WTC11 (cell line): ENCODE measurements at places on chromosomes 2 and 18. TPM values are rescaled to one million over a fixed set of nuclear protein-coding genes. Genes with fewer than 3 reads are reported as not detected.
A peak's percentile ranks its signal among the peaks of the same experiment; 100 is the strongest.

DNA sequence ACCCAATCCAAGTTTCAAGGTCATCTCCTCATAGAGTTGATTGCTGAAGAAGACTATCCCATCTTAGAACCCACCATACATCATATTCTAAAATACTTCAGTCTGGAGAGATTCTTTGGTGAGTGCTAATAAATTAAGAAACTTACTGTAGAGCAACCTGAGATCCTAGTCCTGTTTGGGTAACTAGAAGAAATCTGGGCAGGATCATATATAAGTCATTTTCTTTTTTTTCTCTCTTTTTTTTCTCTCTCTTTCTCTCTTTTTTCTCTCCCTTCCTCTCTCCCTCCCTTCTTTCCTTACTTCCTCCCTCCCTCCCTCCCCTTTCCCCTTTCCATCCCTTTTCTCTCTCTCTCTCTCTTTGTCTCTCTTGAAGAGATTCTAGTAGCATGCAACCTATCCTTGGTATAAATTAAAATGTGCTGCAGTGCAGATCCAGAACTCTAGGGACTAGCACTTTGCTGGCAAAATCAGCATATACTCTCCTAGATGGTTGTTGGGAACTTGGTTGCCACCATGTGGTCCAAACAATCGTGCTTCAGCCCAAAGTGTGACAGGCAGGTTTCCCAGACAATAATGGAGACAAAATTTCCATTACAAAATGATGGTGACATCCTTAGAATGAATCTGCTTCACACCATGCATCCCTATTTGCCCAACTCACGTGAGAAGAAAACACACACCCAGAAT, 399.4 kb upstream of the CELF4 start:
- no peak for DNase-seq

Gene GEN1
- 21.1 to 23.9 TPM (median 23.7 TPM) in 3 replicates for total RNA-seq

GRCh38 chr18:79935098-79935480, 16.4 kb downstream of the SLC66A2 start:
- no peak for DNase-seq

DNA sequence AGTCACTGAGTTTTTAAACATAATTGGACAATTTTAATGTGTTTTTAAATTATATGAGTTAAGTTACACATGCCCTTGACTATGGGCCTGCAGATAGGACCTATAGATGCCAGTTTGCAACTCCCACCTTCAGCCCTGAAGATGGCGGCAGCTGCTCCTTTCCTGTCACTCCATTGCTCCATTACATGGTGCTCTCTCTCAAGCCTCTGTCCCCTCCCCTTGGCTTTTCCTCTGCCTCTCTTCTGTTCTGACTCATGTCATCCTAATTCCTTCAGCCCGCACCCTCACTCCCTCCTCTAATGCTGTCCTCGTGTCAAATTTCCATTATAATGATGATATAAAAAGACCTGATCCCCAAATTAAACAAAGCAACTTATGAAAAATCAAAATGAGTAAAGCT, 133.7 kb upstream of the HNRNPA3 start:
- DNase-seq = no peak

Gene ADRA2B
- 4.7 to 6.3 TPM (median 5.8 TPM) in 3 replicates for total RNA-seq

DNA sequence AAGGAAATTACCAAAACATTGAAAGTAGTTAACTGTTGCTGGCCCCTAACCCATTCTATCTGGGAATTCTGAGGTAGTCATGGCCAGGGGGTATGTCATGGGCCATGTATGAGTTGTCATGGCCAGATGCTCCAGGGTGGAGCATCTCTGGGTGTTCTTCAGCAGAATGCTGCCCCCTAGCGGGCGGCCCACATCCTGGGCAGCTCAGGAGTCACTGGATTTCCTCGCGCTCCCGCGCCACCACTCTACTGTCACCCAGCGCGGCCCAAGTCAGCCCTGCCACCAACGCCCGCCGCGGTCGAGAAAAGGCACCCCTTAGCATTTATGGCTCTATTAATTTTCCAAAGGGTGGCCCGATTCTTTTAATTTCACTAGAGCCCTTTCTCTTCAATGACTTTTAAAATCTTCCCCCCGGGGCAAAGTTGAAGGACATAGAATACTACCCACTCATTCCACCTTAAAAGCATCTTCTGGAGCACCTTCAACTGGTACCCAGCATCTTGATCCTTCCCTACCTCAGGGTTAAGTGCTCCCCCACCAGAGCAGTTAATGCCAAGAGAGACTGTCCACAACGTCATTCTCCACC, 41.6 kb downstream of the PKDCC start:
- peak; percentile 89 for DNase-seq

Gene DSG1
- total RNA-seq = 0.07 to 0.09 TPM in 2 of 3 replicates, not detected in the other

GRCh38 chr2:138079976-138080375, 115.7 kb downstream of the HNMT start:
- no peak for DNase-seq

DNA sequence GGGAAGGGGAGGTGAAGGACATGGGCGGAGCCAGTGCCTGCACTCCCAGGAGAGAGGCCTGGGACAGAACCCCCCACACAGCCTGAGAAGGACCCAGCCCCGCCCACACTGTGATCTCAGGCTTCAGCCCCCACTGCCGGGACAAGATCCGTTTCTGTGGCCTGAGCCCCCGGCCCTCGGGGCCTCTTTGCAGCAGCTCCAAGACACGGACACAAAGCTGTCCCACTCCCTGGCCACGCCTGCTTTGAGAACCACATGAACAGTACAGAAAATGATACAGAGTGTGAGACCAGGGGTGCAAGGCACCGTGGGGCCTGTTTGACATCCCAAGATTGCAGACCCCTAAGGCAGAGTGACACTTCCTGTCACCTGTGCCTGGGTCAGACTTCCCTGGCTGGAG, 74.5 kb downstream of the TWIST2 start:
- no peak for DNase-seq

DNA sequence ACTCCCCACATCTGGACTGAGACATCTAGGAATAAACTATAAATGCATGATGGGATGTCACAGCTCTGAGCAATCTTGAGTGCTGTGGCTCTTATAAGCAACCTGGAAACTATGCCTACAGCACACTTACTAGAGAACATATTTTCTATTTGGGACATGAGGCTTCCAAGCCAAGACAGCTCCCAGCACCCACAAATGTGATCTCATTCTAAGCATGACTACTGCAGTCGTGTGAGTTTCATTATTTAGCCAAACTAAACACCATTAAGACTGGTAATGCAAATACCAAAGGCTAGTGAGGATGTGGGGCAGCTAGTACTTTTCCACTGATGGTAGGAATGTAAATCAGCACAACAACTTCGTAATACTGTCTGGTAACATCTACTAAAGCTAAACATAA, 72.5 kb downstream of the RTTN start:
- no peak for DNase-seq

Gene HS1BP3
- total RNA-seq = 17.9 to 20.1 TPM (median 19.8 TPM) in 3 replicates

Gene ZNF519
- total RNA-seq = 26.7 to 32.1 TPM (median 30.6 TPM) in 3 replicates

DNA sequence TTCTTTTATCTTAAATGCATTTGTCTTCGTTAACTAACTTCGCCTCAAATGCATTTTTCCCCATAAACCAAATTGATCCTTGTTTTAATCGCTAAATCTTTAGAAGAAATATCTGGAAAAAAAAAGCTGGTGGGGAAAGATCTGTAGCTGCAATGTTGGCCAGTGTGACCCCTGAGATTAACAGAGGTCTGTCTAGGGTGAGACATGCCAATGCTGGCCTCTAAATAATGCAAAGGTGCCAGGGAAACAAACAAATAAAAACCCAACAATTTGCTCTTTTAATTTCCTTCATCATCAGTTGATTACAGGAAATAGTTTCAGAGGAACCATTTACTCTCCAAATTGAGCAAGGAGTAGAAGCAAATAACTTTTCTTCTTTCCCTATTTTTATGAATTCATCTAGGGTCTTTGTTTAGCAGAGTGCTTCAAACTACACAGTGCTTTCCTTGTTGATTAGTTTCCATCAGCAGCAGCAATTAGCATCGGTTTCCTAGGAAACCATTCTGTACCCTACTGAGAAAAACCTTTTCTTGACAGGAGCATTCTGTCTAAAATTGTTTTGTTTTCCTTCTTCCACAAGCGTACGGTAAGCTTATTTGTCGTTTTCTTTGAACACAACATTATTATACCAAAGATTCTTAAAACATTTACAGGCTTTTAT, 100.5 kb upstream of the UNC80 start:
- DNase-seq = no peak

GRCh38 chr2:12819103-12819475, 102.4 kb downstream of the TRIB2 start:
- DNase-seq = no peak

Gene CCBE1
- total RNA-seq = 8.0 to 9.7 TPM (median 9.7 TPM) in 3 replicates

Gene HRH4
- not detected in 3 replicates for total RNA-seq

Gene ANKRD23
- total RNA-seq = 2.5 to 4.1 TPM (median 3.2 TPM) in 3 replicates

- DNase-seq = no peak
Observed at GRCh38 chr2:151851761-151852160, 23.5 kb upstream of the ARL5A start.

Gene TACR1
- total RNA-seq = 0.13 to 0.23 TPM (median 0.18 TPM) in 3 replicates

Gene DLGAP1
- 22.0 to 24.0 TPM (median 23.0 TPM) in 3 replicates for total RNA-seq

GRCh38 chr2:37104178-37104577, 19.9 kb downstream of the GPATCH11 start:
- DNase-seq = no peak

DNA sequence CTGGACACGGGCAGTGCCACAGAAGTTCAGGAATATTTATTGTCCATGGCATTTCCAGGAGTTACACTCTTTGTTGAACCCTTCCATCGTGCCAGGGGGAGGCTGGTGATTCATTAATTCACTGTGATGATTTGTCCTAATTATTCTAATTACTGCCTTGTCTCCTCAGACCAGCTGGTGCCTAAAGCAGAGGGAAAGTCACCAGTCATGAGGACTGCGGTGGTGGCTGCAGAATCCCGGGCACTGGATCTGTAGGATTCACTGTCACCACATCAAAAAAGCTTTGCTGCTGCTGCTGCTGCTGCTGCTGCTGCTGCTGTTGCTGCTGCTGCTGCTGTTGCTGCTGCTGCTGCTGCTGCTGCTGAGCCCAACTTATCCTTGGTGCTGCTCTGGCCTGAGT, 908.2 kb downstream of the TSN start:
- DNase-seq = no peak

DNA sequence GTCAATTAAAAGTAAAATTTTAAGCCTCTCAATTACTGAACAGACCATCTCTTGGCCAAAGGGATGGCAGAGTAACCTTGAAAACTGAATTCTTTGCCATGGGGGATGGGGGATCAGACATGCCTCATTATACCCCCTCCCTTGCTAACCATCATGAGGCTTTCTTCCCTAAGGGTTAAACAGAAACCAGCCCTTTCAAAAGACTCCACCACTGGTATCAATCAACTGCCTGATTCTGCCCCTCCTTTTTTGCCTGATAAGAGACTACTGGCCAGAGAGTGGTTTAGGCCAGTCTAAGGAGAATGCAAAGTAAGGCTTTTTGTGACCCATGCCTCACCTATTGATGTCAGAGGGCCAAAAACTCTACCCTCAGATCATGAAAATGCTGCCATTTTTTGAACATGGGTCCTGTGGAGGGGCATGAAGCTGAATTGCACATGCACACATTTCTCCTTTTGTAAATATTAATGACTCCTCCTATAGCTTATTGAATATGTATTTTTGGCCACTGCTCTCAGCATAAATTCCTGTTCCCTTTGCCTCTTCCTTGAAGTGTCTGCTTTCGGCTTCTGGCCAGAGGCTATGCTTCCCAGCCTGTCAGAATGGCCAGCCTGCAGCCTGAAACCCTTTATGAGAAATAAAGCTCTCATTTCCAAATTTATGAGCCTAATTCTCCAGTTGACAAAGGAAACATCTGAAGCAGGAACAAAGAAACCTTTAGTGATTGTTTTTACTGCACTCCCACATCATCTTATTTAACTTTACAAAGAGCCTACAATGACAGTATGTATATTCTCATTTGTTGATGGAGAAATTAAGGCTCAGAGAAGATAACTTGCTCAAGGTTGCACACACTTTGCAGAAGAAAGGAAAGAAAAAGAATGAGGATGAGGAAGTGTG, 270.7 kb upstream of the CELF4 start:
- no peak for DNase-seq

Gene FOXI3
- 13.4 to 14.0 TPM (median 13.5 TPM) in 3 replicates for total RNA-seq

DNA sequence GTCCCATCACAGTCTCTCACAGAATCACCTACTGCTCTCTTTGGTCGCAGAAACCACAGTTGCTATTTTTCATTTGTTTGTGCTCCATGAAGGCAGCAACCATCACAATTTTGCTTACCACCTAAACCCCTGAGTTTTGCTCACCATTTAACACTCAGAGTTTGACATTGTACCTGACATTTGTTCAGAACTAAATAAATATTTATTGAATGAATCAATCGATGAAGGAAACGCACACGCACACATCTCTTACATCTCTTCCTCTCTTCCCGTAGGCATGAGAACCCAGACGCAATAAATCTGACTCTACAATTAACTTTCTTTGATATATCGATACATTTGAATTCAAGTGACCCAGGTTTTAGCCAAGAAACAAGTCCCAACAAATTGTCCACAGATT, 105.5 kb upstream of the RNF152 start:
- DNase-seq = no peak

Gene ALPG
- total RNA-seq = 0.94 to 1.3 TPM (median 1.2 TPM) in 3 replicates

Gene ELP2
- total RNA-seq = 136 to 144 TPM (median 141 TPM) in 3 replicates

- DNase-seq = peak; percentile 61
Observed at GRCh38 chr2:27085673-27086089, 891 bp upstream of the KHK start.

Gene DES
- total RNA-seq = 1.6 to 3.5 TPM (median 2.8 TPM) in 3 replicates

GRCh38 chr18:5582849-5583681, 39.3 kb upstream of the EPB41L3 start:
- DNase-seq = no peak

- DNase-seq = no peak
Observed at GRCh38 chr2:165886487-165887146, 67.0 kb downstream of the TTC21B start.

GRCh38 chr2:175950512-175950911, 51.6 kb downstream of the LNPK start:
- DNase-seq = no peak

GRCh38 chr18:45373286-45373880, 241.9 kb upstream of the SLC14A2 start:
- no peak for DNase-seq

Gene DTNA
- 16.1 to 16.9 TPM (median 16.2 TPM) in 3 replicates for total RNA-seq

DNA sequence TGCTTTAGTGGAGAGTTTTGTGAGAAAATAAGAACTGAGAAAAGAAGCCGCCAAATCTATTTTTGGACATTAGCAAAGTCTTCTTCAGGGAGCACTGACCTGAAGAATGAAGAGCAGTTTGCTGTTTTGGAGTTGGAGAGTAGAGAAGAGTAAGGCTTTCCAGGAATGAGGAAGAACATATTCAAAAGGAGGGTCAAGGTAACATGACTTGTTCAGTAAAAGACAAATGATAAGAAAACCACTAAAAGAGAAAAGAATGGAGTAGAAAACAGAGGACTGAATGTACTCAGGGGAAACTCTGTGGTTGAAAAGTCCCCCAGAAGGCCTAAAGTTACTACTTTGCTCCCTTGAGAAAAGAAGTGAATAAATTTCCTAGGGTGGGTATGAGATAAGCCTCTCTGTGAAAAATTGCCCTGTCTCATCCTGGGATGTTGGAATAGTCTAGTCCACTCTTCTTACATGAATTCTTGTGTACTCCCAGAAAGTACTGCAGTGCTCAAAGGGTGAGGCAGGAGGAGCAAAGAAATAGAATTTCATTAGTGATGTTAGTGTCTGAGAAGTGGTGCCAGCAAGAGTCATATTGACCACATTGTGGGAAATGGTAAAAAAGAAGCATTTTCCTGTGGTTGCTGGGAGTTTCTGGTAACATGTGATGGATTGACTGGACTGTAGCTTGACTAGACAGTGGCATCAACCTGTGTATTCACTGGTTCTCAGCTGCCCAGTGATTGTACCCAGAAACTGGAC, 27.8 kb downstream of the MBD5 start:
- no peak for DNase-seq

Gene SYT4
- total RNA-seq = 1.4 to 2.2 TPM (median 1.7 TPM) in 3 replicates

Gene ZEB2
- total RNA-seq = 0.42 to 0.85 TPM (median 0.46 TPM) in 3 replicates

Gene CPLX4
- total RNA-seq = not detected in 3 replicates
